Naive B cell (primary cell): ENCODE measurements at places on chromosomes 1 and 21.
A peak's percentile ranks its signal among the peaks of the same experiment; 100 is the strongest.

DNA sequence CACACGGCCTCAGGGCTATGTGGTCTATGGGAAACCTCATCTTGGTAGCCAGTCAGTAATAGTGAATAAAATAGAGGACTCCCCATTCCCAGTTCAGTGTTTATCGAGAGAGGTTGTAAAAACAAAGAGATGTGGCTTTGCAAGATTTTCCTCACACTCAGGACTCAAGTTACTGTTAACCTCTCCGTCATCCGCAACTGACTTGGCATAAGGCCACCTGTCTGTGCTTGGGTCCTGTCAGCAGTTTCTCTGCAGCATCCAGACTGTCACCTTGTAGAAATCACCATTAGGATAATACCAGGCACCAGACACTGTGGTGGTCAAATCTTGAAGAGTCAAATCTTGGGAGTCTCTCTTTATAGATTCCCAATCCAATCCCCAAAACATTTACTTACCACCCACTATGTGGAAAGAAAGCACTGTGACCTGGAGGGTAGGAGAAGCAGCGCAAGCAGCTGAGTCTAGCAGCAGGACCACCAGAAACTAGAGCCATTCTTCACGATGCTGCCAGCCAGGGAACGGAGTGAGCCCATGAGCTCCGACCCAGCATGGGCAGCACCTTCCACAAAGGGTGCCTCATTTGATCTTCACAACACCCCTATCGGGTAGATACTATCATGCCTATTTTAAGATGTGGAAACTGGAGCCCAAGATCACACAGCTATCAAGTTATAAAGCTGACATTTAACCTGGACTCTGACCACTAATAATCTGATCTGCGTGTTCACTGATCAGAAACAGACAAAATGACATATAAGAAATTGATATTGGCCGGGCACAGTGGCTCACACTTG, 5.6 kb upstream of the GPR25 start:
- no peak for DNase-seq

- no peak for DNase-seq
Measured at GRCh38 chr1:87178441-87178840, 150.2 kb upstream of the LMO4 start.

- DNase-seq = no peak
Measured at GRCh38 chr1:172401892-172402291, 18.6 kb upstream of the C1orf105 start.

DNA sequence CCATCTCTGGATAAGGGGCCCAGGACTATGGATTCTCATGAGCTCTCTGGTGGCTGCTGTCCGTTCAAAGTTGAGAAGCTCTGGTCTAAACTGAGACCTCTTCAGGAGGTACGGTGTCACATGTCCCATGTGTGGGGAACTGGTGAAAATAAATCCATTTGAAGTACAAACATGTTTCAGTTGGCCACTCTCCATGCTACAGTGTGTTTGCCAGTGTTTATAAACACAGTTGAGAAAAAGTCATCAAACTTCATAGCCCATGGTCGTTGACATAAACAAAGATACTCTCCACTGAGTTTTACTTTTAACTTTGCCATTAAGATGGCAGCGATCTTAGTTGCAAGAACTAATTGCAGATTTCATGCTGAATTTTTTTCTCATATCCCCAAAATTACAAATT, 72.8 kb downstream of the PSMG1 start:
- no peak for DNase-seq

GRCh38 chr1:41108696-41109275, 87.3 kb upstream of the SLFNL1 start:
- DNase-seq = no peak

GRCh38 chr1:164180824-164181223, 378.2 kb upstream of the PBX1 start:
- DNase-seq = no peak

- peak; percentile 23 for DNase-seq
Measured at GRCh38 chr1:202860744-202861419, 28.1 kb downstream of the RABIF start.

DNA sequence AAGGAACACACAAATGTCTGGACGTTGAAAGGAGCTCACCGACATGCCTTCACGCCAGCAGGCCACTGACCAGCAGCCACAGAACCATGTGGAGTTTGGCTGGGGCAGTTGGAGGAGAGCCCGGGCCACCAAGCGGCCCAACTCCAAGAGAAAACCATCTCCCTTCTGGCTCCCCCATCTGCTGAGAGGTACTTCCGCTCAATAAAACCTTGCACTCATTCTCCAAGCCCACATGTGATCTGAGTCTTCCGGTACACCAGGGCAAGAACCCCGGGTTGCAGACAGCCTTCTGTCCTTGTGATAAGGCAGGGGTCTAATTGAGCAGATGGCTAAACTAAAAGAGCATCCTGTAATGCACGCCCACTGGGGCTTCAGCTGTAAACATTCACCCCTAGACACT, 24.4 kb downstream of the RGS4 start:
- DNase-seq = no peak

DNA sequence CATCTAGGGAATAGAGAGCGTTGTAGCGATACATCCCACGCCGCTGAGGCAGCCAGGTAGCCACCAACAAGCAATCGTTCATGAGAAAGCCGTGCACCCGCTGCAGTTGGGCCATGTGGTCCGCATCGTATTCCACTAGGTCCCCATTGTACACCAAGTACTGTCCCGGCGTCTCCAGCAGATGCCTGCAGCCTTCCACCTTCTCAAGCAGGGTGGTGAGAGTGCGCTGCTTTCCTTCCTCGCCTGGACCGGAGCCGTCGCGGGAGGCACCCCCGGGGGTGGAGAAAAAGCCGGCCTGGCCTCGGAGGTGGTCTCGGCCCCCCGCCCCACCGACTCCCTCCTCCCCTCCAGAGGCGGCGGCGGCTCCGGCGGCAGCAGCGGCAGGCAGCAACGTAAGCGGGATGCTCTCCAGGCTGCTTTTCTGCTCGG, 595 bp downstream of the EXOC8 start:
- DNase-seq = no peak
